ENCODE measurements at places on chromosomes 3 and 15.

DNA sequence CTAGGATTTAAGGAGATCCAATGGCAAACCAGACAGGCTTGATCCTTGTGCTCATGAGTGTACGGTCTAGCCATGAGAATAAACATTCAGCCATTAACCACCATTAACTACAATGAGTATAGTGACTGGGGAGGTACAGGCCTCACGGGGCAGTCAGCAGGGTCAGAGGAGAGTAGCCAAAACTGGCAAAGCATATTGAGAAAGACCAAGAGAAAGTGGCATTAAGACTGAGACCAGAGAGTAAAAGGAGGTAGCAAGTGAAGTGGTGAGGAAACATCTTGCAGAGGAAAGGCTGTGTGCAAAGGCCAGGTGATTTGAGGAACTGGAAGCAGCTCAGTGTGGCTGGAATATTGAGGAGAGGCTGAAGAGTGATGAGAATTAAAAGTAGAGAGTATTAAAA is 407.2 kb upstream of the LMCD1 start:
- no peak for DNase-seq

- DNase-seq: no peak
Observed at GRCh38 chr15:89806210-89806558, 8.5 kb downstream of the ANPEP start.

DNA sequence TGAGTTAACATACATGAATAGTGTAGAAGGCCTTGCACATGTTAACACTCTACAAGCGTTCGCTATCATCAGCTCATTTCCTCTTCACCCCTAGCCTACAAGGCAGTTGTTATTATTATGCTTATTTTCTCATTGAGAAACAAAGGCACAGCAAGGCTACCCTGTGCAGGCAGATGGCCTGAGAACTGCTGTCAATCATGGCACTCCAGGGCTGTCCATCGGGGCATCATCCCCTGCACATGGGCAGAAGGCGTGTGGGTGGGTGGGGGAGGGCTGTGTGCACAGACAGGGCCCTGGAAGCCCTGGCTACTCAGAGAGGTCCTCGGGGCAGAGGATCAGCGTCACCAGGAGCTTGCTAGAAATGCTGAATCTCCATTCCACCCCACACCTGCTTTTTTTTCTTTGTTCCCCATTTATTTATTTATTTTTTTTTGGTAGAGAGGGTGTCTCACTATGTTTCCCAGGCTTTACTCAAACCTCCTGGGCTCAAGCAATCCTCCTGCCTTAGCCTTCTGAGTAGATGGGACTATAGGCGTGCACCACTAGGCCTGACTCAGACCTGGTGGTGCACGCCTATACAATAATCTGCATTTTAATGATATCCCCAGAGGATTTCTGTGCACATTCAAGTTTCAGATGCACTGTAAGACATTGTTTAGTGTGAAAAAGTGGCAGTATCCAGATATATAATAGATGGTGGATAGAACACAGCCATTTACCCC is 9.6 kb upstream of the ZXDC start:
- DNase-seq: no peak

DNA sequence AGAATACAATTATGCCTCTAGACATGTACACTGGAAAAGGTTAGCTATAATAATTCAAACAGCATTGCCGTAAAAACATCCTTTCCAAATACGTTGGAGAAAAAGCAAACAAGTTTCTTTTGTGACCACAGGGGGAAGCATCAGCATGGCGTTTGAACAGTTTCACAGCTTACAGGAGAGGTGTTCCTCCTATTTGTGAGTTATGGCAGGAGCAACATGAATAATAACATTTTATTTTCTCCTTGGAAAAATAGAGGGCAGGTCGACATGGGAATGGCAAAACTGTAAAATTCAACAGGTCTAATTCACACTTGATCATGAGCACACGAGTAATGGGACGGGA is 39.7 kb upstream of the GADL1 start:
- DNase-seq: no peak

- DNase-seq: no peak
Observed at GRCh38 chr15:65930134-65930533, 60.8 kb downstream of the RAB11A start.

DNA sequence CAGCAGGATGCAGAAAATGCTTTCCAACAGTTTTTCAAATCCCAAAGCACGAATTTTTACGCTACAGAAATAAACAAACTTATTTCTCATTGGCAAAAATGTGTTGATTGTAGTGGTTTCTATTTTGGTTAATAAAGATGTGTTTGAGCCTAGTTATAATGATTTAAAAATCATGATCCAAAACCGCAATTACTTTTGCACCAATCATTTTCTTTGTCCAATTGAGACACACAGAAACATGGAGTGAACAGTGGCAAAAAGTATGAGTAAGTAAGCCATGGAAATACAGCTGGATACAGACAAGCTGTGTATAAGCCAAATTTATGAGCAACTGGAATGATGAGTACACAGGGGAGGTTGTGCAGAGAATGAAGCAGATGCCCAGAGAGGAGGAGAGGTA is 427.9 kb downstream of the NTRK3 start:
- DNase-seq: no peak

DNA sequence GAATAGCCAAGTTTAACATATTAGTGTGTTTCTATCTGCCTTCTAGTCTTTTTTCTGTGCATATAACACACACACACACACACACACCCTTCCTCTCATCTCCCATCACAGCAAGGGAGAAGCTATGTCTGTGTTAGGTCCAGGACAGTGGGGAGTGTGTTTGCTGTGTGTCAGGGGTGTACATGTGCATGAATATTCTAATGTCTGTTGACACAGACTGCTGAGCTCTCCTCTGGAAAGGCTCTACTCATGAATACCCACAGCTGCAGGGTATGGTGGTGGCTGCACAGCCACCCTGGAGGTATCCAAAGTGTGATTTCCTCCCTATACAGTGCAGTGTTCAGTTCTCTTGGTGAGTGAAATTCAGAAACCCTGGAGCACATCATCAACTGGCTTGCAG is 42.9 kb downstream of the ARNT2 start:
- DNase-seq: no peak

DNA sequence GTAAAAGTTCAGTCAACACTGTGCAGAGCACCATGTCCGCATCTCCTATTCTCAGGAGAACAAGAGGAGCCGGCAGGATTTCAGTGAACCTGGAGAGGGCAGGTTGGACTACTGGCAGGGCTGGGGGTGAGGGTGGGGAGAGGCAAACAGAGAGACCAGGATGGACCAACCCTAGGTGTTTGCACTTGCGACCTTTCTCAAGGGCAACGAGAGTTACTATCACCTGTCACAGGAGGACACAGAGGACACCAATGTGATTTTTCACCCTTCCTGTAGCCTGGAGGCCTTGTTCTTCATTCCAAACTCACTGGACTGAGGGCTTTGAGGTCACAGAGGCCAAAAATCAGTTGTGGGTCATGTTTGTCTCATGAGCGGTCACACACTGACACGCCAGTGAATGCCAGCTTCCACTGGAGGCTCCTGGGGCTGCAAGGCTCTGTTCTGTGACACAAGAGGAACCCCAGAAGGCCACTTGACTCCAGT is 89.5 kb downstream of the CPN2 start:
- DNase-seq: no peak

DNA sequence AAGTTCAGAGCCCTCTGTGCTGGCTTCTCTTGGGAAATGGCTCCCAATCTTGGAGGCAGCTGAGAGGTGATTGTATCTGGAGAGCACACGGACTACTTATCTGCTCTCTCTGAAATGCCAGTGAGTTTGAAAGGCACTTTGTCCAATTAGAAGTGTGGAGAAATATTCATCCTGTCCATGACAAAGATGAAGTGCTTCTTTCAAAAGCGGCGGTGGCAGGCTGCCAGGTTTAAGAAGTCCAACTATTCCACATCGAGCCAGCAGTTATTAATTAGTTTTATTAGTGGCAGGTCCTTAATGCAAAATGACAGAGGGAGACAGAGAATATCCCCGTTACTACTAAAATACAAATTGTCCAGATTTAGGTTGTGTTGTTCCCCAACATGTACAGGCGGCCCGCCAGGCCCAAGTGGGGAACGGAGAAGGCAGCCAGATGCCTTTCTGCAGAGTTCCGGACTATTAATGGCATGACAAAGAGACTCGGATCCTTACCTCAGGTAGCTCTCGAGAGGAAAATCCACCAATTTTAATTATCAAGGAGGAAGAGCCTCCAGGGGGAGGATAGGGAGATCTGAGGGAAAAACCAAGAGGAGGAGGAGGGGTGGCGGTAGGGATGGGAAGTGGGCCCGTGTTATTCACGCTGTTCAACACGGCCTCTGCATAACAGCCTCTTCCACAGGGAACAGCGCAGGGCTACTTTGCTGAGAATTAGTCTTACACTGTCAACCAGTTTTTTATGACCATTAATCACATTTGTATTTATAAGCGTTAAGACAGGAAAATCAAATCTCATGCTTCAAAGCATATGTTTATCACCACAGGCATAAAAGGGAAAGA is 42.0 kb downstream of the RORA start:
- DNase-seq: no peak

- DNase-seq: no peak
Observed at GRCh38 chr15:95988574-95988887, 342.0 kb upstream of the NR2F2 start.
